ENCODE measurements at places on chromosomes 1 and 21.

DNA sequence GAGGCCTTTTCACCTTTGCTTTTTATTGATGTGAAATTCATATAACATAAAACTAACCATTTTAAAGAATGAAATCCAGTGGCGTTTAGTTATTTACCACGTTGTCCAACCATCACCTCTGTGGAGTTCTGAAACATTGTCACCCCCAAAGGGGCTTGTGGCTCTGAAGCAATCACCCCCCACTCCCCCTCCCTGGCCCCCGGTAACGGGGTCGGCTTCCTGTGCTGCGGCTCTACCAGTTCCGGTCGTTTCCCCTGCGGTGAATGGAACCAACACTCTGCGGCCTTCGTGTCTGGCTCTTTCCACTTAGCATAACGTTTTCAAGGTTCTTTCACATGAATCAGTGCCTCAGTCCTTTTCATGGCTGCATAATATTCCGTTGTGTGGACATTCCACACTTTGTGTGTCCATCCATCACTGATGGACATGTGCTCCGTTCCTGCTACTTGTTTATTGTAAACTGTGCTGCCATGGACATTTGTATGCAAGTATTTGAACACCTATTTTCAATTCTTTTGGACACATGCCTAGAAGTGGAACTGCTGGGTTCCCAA is 1.8 kb upstream of the ISG15 start:
- no peak for DNase-seq

DNA sequence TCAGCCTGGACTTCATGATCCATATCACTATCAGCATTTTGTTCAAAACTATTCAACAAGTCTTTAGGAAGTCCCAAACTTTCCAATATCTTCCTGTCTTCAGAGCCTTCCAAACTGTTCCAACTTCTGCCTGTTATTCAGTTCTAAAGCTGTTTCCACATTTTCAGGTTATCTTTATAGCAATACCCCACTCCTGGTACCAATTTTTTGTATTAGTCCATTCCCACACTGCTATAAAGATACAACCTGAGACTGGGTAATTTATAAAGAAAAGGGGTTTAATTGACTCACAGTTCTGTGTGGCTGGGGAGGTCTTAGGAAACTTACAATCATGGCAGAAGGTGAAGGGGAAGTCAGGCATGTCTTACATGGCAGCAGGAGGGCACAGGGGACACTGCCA is 18.3 kb upstream of the DNAH14 start:
- DNase-seq, result no peak

- DNase-seq, result no peak
Observed at GRCh38 chr1:200260597-200261335, 149.1 kb downstream of the ZNF281 start.

GRCh38 chr1:233379869-233380438 is 52.4 kb downstream of the MAP3K21 start:
- DNase-seq, result no peak

DNA sequence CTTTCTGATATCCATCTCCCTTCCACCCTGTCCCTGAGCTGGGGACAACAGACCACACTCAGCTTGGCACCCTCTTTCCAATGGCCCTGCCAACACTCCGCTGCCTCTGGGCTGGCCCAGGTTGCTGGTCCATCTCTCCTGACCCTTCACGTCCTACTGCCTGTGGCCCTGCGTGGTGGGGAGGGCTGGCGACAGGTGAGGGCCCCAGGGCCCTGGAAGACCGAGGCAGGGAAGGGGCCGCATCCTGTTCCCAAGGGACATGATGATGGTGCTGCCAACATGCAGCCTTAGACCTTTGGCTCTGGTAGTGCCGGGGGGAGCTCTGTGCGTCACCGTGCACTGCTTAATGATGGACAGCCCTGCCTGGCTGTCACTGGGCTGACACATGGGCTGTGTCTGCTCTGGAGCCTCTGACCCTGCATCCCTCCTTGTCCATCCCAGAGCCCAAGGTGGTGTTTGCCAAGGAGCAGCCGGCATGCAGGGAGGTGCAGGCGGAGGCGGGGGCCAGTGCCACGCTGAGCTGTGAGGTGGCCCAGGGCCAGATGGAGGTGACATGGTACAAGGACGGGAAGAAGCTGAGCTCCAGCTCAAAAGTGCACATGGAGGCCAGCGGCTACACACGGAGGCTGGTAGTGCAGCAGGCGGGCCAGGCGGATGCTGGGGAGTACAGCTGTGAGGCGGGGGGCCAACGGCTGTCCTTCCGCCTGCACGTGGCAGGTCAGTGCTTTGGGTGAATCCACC is 65.2 kb downstream of the OBSCN start:
- DNase-seq, result peak; percentile 64

DNA sequence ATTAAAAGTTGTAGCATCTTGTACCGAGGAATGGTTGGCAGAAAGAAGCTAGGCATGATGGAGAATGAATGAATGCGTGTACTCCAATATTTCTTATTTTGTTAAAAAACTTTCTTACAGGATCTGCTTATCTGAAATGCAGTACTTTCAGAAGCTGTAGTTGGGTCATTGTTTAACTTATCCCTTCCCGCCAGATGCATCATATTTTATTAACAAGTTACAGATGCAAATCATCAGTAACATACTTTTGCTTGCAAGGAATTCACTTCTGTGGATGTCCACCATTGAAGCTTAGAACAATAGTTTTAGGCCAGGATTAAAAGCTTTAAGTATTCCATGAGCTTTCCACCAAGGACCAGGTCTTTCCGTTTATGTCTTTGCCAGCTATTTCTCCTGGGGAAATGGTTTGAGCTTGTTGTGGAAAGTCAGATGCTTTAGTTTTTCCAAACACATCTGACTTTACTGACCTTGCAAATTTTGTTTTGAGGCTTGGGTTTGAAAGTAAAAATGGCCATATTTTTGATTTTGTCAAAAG is 65.4 kb downstream of the PATJ start:
- DNase-seq, result no peak

DNA sequence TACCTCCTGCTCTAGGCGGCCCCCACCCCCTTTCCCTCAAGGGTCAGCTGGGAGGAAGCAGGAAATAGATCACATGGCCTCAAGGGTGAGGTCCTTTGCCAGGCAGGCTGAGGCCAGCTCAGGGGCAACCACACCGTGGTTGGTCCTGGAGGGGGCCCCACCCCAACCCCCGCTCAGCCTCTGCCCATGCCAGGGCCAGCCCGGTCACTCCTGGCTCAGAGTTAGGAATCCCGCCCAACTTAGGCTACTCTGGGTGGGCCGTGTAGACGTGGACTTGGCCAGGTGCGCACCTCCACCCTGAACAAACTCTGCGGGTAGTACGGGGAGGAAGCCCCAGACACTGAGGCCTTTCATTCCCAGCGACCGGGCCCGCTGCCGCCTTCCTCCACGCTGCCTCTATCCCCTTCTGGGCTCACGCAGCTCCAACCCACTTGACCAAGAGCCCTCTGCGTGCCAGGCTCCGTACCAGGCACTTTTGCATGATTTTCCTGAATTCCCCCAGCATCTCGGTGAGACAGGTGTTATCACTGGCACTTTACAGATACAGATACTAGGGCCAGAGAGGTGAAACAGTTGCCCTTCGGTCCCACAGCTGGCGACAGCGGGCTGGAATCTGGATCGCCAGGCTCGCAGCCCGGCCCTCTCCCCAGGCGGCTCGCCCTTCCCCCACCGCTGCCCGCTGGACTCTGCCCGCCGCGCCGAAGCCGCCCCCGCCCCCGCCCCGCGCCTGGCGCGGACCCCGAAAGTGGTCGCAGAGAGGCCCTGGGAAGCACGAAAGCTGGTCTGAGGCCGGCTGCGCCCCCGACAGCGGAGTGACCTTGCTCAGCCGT is 769 bp downstream of the GALE start:
- no peak for DNase-seq

GRCh38 chr1:55311057-55311641 is 96.0 kb upstream of the USP24 start:
- no peak for DNase-seq

DNA sequence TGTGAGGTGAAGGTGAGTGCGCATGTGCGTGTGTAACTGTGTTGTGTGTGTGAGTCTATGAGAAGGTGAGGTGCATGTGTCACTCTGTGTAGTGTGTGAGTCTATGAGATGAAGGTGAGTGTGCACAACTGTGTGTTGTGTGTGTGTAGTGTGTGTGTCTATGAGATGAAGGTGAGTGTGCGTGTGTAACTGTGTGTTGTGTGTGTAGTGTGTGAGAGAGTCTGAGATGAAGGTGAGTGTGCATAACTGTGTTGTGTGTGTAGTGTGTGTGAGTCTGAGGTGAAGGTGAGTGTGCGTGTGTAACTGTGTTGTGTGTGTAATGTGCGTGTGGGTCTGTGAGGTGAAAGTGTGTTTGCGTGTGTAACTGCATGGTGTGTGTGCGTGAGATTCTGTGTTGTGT is 154.0 kb downstream of the FOXD2 start:
- DNase-seq, result no peak

- DNase-seq, result no peak
Observed at GRCh38 chr1:35833395-35833794, 25.6 kb downstream of the AGO4 start.

- DNase-seq, result no peak
Observed at GRCh38 chr21:37337179-37337578, 29.4 kb upstream of the DYRK1A start.

DNA sequence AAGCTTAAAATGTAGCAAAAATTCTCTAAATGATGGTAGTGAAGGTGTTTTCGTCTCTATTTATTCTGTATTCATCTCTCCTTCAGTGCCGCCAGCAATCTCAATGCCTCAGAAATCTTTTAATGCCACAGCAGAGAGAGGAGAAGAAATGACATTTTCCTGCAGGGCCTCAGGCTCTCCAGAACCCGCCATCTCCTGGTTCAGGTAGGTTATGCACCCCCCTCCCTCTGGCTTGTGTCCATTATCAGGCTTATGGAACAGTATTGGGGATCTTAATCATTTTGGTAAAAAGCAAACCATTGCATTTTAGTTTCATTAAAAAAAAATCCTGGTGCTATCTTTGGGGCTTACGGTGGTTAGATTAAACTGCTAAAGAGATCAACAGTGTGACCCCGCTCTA is 326.1 kb downstream of the NCAM2 start:
- no peak for DNase-seq

DNA sequence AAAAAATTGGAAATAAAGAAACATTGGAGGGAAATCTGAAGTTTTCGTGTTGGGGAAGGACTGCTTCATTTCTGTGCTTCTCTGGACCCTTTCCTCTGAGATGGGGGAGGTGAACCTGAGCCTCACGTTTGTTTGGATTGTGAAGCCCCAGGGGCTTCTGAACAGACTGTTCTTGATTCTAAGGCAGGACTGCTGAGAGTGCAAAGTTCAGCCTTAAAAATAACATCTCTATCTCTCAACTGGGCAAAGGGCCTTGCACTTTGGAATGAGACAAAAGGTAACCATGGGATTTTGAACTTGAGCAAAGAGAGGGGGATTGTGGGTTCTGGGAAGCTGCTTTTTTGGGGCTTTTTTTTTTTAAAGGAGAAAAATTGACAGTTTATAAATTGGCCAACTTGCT is 45.0 kb downstream of the GPR88 start:
- DNase-seq, result no peak

DNA sequence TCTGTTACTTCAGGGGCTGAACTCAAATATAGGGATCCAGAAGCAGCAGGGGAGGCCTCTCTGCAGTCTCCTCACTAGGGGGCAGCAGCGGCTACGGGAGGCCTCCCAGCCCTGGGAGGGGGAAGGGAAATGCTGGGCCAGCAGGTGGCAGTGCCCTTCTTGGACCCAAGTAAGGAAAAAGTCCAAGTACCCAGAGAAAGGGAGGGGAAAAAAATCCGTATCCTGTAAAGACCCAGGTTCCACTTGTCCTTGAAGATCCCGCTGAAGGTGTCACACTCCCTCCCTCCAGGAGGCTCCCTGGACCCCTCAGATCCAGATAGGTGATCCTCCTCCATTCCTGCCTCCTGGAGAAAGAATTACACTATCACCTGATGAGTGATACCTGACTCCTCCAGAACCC is 14.1 kb upstream of the NUAK2 start:
- no peak for DNase-seq

DNA sequence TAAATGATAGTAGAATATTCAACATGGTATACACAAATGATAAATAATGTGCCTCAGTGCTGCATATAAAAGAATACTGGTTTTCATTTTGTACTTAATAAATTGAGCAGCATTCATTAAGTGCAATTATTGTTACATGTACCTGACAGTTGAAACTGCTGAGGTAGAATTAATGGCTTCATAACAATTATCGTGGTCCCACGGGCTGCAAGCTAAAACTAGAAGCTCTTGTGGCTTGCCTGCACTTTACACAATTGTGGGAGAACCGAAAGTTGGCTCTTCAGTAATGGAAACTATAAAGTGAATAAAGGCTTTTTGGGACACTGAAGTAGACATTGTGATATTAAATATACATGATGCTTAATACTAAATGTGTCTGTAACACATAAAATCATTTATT is 23.2 kb downstream of the INSL5 start:
- DNase-seq, result no peak

GRCh38 chr1:26277261-26277661 is 2.6 kb upstream of the SH3BGRL3 start:
- no peak for DNase-seq

DNA sequence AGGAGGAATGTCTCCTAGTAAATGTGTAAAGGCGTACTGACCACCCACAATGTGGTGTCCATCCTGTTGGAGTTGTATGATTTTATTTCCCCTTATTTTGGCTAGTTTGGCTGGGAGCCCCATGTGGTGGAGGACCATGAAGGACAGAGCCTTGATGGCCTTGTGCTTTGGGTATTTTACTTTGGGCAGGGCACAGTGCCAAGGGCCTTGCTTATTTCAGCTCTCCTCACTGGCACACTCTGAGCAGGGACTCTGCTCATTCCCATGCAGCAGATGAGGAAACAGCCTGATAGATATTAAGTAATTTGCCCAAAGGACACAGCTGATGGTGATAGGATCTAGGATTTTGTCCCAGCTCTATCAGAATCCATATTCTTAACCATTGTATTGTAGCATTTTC is 50.2 kb downstream of the SMYD2 start:
- DNase-seq, result no peak

- DNase-seq, result no peak
Observed at GRCh38 chr1:207579436-207579799, 65.5 kb upstream of the CR1L start.

GRCh38 chr1:74505928-74506710 is 6.3 kb downstream of the LRRC53 start:
- no peak for DNase-seq

- DNase-seq, result no peak
Observed at GRCh38 chr1:17874231-17874630, 119.1 kb downstream of the ACTL8 start.

GRCh38 chr1:203523667-203524066 is 29.7 kb downstream of the OPTC start:
- no peak for DNase-seq

DNA sequence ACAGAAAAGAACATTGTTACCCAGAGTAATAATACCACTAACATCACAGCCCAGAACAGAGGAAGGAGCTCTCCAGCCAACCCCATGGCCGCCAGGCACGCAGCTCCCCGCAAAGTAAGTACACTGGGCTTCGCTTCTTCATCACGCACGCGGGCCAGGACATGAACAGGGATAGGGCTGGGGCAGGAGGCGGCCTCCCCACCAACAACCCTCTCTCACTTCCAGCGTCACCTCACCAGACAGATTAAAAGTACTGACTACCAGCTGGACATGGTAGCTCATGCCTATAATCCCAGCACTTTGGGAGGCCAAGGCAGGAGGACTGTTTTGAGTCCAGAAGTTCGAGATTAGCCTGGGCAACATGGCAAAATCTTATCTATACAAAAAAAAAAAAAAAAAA is 78.3 kb downstream of the NPHP4 start:
- peak; percentile 36 for DNase-seq
